Inflammatory macrophage treated with lipopolysaccharide for 1 hour (primary cell): ENCODE measurements at places on chromosomes 3 and 15.

- peak; percentile 97 for DNase-seq
Observed at GRCh38 chr3:141441381-141442364, 45.2 kb upstream of the RASA2 start.

DNA sequence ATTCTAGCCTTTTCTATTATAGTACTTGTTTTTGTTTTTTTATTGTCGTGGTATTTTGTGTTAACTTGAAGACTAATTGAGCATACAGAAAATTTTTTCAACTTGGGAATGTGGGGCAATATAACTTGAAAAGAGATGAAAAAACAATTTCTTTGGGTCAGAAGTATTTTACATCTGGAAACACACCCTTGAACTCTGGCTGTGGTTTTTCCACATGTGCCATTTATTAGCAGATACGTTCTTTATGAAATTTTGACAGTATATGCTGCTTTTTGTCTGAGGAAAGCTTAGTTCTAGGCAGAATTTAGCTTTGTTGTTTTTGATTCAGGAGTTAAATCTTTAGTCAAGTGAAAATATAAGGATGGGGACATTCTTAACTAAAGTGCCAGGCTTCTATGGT lies 44.7 kb downstream of the TCF12 start:
- no peak for DNase-seq

DNA sequence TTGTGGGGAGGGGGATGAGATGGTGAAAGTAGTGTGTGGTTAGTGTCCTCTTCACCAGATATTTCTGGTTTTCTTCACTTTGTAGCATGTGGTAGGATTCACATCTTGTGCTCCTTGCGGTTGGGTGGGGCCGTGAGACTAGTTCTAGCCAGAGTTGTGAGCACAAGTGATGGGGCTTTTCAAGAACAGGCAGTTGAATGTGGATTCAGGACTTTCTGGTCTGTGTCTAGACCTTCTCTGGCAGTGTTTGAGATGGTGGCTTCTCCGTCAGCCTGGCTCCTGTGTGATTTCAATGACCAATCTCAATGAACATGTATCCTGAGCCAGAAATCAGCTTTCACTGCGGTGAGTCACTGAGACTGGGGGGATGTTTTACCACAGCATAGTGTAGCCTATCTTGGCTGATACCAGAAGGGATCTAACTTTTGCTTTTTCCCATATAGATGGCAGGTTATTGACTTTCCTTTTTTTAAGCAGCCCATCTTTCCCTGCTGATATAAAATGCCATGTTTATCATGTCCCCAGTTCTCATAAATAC lies 82.6 kb downstream of the RPLP1 start:
- DNase-seq: no peak

DNA sequence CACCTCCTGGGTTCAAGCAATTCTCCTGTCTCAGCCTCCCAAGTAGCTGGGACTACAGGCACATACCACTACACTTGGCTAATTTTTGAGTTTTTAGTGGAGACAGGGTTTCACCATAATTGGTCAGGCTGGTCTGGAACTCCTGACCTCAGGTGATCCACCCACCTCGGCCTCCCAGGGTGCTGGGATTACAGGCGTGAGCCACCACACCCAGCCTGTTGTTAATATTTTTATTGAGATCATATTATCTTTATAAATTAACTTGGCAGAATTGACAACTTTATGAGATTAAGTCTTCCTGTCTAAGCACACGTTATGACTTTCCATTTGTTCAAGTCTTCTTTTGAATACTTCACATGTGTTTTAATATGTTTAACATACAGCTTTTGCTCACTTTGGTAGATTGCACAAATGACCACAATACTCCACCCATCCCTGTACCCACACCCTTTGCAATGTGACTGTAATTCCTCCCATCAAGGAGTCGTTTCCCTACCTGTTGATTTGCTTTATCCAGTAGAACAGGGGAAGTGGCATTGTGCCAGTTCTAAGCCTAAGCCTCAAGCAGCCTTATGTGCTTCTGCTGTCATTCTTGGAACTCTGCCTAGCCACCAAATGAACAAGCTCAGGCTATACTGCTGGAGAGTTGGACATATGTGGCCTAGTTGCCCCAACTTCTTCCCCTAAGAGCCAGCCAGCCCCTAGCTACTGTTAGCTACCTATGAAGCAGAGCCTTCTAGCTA lies 8.2 kb downstream of the XYLB start:
- DNase-seq: no peak

DNA sequence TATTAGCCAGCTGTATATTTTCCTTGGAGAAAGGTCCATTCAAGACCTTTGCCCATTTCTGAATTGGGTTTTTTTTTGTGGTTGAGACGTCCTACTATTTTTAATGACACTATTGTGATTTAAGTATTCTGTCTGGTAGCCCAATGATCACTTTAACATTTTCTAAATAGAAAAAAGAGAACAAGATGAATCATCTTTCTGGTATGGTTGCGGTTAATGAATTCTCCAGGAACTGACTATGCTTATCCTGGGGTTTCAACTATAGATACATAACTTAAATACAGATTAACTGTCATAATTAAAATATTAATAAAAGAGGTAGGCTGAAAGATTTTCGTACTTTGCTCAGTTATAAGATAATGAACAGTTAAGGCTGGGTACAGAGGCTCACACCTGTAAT lies 51.9 kb downstream of the PBRM1 start:
- DNase-seq: no peak

DNA sequence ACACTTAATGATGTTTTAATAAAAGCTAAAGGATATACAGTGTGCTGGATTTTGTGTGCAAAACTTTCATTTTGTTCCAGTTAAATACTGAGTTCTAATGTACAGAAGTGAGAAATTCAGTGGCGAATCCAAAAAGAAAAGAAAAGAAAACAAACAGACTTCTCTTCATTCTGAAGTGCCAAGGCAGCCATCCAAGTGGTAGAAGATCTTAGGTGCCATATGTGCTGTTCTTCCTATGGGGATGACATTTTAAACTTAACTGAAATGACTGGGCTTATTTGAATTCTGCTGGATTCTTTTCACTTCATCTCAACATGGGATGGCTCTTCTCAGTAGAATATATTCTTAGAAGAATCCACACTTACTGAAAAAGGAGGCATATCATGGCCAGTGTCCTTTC lies 416.5 kb downstream of the ROBO2 start:
- no peak for DNase-seq

DNA sequence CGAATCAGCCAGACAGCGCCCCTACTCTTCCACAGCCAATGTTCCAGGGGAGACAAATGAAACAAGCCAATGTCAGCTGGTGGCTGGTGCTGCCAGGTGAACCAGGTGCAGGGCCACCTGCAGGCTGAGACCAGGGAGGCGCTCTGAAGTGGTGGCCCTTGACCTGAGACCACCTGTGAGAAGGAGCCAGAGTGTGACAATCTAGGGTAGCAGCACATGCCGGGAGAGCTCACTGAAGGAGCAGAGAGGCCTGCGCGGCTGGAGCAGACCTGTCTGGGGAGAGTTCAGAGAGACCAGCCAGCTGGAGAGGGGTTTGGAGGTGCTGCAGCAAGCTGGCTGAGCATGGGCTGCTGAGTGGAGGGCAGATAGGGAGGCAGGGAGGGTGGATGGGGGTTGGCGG lies 693 bp upstream of the STAB1 start:
- DNase-seq: no peak

GRCh38 chr3:98594628-98595324 lies 1.4 kb upstream of the CPOX start:
- DNase-seq: no peak
